ENCODE measurements at places on chromosomes 13 and 19. TPM values are rescaled to one million over a fixed set of nuclear protein-coding genes. Genes with fewer than 3 reads are reported as not detected.

The ZNF296 gene
- total RNA-seq, result 6.7 TPM

The N4BP2L1 gene
- total RNA-seq, result 1.8 TPM

The ZNF225 gene
- total RNA-seq, result 3.5 TPM

The SEMA6B gene
- 5.7 TPM for total RNA-seq

The ZNF69 gene
- 9.5 TPM for total RNA-seq

The CYP4F12 gene
- total RNA-seq, result 1.7 TPM

The GNA15 gene
- total RNA-seq, result 6.2 TPM

The ZNF223 gene
- 2.2 TPM for total RNA-seq

The ZNF547 gene
- 4.1 TPM for total RNA-seq

The KASH5 gene
- not detected for total RNA-seq

The TGFBR3L gene
- total RNA-seq, result 12.5 TPM

The KIR2DL4 gene
- total RNA-seq, result not detected

The ZNF99 gene
- not detected for total RNA-seq

The LRRC8E gene
- 5.0 TPM for total RNA-seq

The PTGIR gene
- total RNA-seq, result 0.08 TPM

The ITM2B gene
- 156 TPM for total RNA-seq

The HSPB6 gene
- total RNA-seq, result 0.87 TPM

The ZNF229 gene
- 11.9 TPM for total RNA-seq

The TNFSF9 gene
- total RNA-seq, result 2.9 TPM

The PGPEP1 gene
- 36.3 TPM for total RNA-seq

The POSTN gene
- total RNA-seq, result 0.08 TPM

The FXYD7 gene
- not detected for total RNA-seq

The CEACAM1 gene
- 2.4 TPM for total RNA-seq

The ZNF491 gene
- total RNA-seq, result 0.98 TPM

The ZNF792 gene
- total RNA-seq, result 1.8 TPM

The NPAS1 gene
- total RNA-seq, result 3.6 TPM

The UBE2L5 gene
- not detected for total RNA-seq

The MARCHF2 gene
- total RNA-seq, result 32.6 TPM

The ZNF208 gene
- not detected for total RNA-seq

The ZNF554 gene
- total RNA-seq, result 1.5 TPM

The PRRG2 gene
- total RNA-seq, result 0.64 TPM

The VSTM2B gene
- total RNA-seq, result not detected
